Progenitor cell of endocrine pancreas (in vitro differentiated cells): ENCODE measurements at places on chromosomes 2 and 18. TPM values are rescaled to one million over a fixed set of nuclear protein-coding genes. Genes with fewer than 3 reads are reported as not detected.

Gene SPHKAP
- 0.07 TPM in 2 replicates for total RNA-seq

Gene SCYGR4
- not detected in 2 replicates for total RNA-seq

Gene CPO
- 0.24 TPM in 1 of 2 replicates, not detected in the other for total RNA-seq

GRCh38 chr2:18271370-18272147 is 288.9 kb downstream of the RDH14 start:
- H3K4me3 ChIP-seq: no peak overlapping the region
- no peak for DNase-seq
- no peaks in the 10 kb centered on the region for H3K27me3 ChIP-seq
- H3K36me3 ChIP-seq: no peaks in the 10 kb centered on the region
- no peaks in the 10 kb centered on the region for H3K4me1 ChIP-seq

Gene DSEL
- total RNA-seq: 5.9 and 6.2 TPM in 2 replicates

DNA sequence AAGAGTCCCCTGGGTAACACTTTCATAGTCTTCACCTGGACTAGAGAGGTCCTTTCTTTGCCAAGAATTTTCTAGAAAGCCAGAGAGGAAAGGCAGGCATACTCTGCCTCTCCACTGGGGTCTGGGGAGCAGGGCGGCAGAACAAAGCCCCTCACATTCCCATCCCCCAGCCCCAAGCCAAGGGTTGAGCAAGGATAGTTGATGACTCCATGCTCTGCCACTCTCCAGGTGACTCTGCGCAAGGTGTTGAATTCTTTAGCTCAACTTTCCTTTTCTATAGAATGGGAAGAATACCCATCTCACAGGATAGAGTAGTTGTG is 2.9 kb upstream of the GDF7 start:
- no peak for DNase-seq
- H3K4me3 ChIP-seq: no peak overlapping the region
- H3K36me3 ChIP-seq: no peaks in the 10 kb centered on the region
- peaks cover 87% of the 10 kb centered on the region for H3K27me3 ChIP-seq
- H3K4me1 ChIP-seq: peaks cover 2% of the 10 kb centered on the region
- H3K27ac ChIP-seq: no peak overlapping the region

Gene CHRNA1
- not detected in 2 replicates for total RNA-seq

DNA sequence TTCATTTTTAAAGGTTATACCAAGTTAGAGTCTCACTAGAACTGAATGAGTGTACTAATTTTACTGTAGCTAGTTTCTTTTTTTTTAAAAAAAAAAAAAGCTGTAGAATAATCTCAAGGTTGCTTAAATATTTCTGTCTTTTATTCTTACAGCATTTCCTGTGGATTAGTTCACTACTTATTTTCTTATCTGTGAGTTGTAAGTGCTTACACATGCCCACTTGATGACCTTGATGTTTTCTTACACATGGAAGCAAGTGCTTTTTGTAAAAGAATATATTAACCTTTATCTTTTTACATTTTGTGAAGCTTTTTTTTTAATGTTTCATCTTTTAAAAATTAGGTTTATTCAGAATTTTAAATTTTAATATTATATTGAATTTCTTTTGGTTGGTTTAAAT is 57.8 kb downstream of the MSH2 start:
- no peak for DNase-seq
- no peak overlapping the region for H3K4me3 ChIP-seq
- no peak overlapping the region for H3K27ac ChIP-seq
- peaks cover 26% of the 10 kb centered on the region for H3K36me3 ChIP-seq
- H3K4me1 ChIP-seq: peaks cover 14% of the 10 kb centered on the region
- no peaks in the 10 kb centered on the region for H3K27me3 ChIP-seq

Gene PDK1
- 19.0 and 20.2 TPM in 2 replicates for total RNA-seq

DNA sequence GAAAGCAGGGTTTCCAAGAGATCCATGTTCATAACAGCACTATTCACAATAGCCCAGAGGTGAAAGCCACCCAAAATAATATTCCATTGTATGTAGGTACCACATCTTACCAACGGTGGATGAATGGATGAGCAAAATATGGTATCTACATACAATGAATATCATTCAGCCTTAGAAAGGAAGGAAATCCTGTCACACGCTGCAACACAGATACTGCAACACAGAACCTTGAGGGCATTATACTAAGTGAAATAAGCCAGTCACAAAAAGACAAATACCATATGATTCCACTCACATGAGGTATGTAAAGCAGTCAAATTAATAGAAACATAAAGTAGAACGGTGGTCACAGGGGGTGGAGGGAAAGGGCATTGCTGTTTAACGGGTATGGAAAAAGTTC is 155.7 kb downstream of the DTNB start:
- peaks cover 2% of the 10 kb centered on the region for H3K36me3 ChIP-seq
- H3K4me1 ChIP-seq: peaks cover 17% of the 10 kb centered on the region
- no peak overlapping the region for H3K27ac ChIP-seq
- no peak overlapping the region for H3K4me3 ChIP-seq
- DNase-seq: no peak
- H3K27me3 ChIP-seq: no peaks in the 10 kb centered on the region

DNA sequence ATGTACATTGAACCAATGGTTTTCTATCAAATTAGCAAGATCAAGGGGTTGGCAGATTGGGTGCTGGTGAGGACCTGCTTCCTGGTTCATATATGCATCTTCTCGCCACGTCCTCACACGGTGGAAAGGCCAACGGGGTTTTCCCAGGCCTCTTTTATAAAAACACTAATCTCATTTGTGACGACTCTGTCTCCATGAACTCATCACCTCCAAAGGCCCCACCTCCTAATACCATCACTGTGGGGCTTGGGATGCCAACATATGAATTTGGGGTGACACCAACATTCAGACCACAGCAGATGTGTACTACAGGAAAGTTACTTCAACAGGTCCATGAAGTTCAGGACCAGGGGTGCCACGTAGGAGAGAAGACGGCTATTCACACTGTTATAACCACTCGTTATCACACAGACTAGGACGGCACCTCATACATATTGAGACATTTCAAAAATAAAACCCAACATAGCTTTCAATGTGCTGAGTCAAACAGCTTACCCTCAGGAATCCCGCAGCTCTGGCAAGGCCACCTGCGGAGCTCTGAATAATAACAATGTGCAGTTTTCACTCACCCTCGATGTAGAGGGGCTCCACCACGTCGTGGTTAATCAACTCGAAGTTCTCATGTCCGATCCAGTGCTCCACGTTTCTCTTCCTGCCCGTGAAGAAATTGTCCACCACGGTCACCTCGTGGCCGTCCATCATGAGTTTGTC is 49.3 kb downstream of the UXS1 start:
- no peak for DNase-seq
- H3K27me3 ChIP-seq: no peaks in the 10 kb centered on the region
- no peak overlapping the region for H3K4me3 ChIP-seq
- peaks cover 13% of the 10 kb centered on the region for H3K36me3 ChIP-seq
- no peak overlapping the region for H3K27ac ChIP-seq

DNA sequence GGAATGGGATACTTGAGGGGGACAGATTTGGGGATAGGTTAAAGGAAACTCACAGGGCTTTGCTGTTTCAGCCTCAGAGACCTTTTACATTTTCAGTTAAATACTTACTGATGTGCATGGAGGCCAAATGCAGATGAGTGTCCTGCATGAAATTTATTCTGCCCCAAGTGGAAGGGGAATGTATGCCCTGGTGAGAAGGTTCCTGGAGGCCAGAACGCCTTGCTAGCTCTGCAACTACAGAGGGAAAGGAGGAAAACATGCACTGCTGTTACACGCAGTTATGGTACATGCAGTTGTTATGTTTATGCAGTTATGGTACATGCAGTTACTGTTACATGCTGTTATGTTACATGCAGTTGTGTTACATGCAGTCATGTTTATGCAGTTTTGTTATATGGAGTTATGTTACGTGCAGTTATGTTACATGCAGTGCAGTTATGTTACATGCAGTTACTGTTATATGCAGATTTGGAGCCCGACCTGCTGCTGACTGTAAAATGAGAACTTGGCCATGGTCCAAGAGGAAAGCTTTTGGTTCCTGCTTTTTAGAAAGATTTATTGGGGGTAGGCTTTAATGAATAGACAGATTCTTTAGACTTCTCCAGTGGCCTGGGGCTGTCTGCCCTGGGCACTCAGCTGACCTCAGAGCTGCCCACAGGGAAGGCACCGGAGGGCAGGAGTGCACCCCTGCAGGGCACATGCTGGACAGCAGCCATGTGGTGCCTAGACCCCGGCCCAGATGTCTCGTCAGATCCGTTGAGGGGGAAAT is 84.1 kb downstream of the LDLRAD4 start:
- no peaks in the 10 kb centered on the region for H3K36me3 ChIP-seq
- no peak overlapping the region for H3K4me3 ChIP-seq
- H3K4me1 ChIP-seq: no peaks in the 10 kb centered on the region
- H3K27me3 ChIP-seq: no peaks in the 10 kb centered on the region
- H3K27ac ChIP-seq: no peak overlapping the region

GRCh38 chr2:192886636-192887035 is 691.9 kb upstream of the TMEFF2 start:
- H3K27me3 ChIP-seq: no peaks in the 10 kb centered on the region
- H3K4me1 ChIP-seq: peaks cover 15% of the 10 kb centered on the region

DNA sequence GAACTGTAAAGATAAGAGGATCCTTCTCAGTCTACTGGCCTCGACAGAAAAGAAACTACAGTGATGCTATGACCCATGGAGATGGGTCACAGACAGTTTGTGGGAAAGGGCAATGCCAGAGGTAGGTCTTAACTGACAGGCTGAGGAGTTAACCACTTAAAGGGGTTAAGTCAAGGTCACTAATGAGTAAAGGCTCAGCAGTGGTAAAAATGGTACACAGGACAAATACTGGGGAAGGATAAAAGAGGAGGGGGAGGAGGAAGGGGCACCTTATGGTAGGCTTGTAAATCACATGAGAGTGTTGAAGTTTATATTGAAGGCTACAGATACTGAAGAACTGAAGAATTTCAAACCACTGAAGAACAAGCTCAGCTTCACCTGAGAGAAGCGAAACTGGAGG is 9.9 kb downstream of the IER3IP1 start:
- H3K4me1 ChIP-seq: peaks cover 12% of the 10 kb centered on the region
- H3K4me3 ChIP-seq: no peak overlapping the region
- H3K27me3 ChIP-seq: no peaks in the 10 kb centered on the region
- H3K36me3 ChIP-seq: peaks cover 1% of the 10 kb centered on the region
- H3K27ac ChIP-seq: no peak overlapping the region

Gene KLHL41
- total RNA-seq: 0.36 and 0.42 TPM in 2 replicates

Gene ACTG2
- total RNA-seq: 0.19 and 0.31 TPM in 2 replicates

GRCh38 chr2:179857236-179857635 is 4.2 kb downstream of the ZNF385B start:
- no peaks in the 10 kb centered on the region for H3K36me3 ChIP-seq
- H3K27ac ChIP-seq: no peak overlapping the region
- H3K27me3 ChIP-seq: peaks cover 54% of the 10 kb centered on the region
- H3K4me3 ChIP-seq: no peak overlapping the region
- peaks cover 9% of the 10 kb centered on the region for H3K4me1 ChIP-seq
- no peak for DNase-seq

Gene PSTPIP2
- 6.1 and 7.0 TPM in 2 replicates for total RNA-seq
